ENCODE measurements at places on chromosomes 1 and 21. TPM values are rescaled to one million over a fixed set of nuclear protein-coding genes. Genes with fewer than 3 reads are reported as not detected.

The MEX3A gene
- total RNA-seq = 2.1 TPM

The KRTAP11-1 gene
- total RNA-seq = not detected

The DNASE2B gene
- total RNA-seq = not detected

The SPRR1A gene
- total RNA-seq = not detected

The VANGL2 gene
- 0.10 TPM for total RNA-seq

The RNU1-3 gene
- under 0.01 TPM for total RNA-seq

The TP73 gene
- not detected for total RNA-seq

The ADCY10 gene
- under 0.01 TPM for total RNA-seq

The FCRL2 gene
- not detected for total RNA-seq

The HAO2 gene
- total RNA-seq = not detected

All from RPMI7951 (cell line).